ENCODE measurements at places on chromosomes 1 and 21.

DNA sequence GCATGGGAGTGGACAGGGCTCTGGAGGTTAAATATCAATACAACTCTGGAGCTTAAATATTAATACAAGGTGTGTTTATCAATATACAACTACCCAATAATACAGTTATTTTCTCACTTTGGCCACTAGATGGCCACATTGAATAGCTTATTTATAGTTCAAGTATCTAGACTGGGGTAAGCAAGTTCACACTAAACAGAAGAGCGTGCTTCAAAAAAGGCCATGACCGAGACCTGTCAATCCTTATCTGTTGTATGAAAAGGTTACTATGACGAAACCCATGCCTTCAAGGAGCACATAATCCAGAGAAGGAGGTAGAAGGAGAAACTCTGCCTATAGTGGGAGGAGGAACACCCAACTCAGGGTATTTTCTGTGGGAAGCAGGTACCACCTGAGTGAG, 29.1 kb downstream of the CHML start:
- DNase-seq = no peak

GRCh38 chr1:66276218-66276617, 257.7 kb upstream of the SGIP1 start:
- no peak for DNase-seq

DNA sequence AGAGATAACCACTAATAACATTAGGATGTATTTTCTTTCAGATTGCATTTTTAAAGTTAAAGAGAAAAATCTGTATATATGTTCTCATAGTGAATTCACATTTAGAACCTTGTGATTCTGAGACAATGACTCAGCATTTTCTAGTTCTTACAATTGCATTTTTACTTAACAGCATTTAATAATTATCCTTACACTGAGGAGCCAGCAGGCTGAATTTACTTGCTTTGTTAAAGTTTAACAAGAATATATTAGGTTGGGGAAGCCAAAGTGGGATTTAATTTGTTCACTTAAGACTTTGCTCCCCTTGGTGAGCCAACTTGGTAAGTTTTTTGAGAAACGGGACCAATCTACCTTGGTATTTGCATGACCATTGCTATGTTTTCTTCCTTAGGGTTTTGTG, 4.5 kb downstream of the PATJ start:
- no peak for DNase-seq

DNA sequence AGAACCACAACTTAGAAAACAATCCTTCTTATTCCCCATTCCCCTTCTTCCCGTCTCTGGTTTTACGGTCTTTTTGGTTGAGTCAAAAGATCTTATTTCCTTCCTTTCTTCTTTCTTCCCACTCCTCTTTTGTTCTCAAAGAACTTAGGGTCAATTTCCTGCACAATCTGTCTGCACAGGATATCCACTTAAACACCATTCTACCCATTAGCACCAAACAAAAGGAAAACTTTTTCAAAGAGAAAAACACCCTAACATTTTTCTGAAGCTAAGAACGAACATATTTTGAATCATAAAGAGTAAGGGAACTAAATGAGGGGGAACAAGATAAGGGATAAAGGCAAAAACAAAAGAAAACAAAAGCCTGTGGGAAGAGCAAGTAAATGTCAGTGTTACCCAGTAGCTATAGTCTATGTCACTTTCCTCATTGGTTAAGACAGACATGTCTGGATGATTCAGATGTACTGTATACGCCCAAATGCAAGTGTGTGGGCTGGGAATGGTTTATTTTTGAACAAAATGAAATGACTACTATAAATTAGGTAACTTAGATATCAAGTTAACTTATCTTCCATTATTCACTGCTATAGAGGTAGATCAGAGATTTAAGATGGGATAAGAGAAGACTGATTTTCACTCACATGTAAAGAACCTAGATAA, 59.9 kb downstream of the TOR3A start:
- no peak for DNase-seq

DNA sequence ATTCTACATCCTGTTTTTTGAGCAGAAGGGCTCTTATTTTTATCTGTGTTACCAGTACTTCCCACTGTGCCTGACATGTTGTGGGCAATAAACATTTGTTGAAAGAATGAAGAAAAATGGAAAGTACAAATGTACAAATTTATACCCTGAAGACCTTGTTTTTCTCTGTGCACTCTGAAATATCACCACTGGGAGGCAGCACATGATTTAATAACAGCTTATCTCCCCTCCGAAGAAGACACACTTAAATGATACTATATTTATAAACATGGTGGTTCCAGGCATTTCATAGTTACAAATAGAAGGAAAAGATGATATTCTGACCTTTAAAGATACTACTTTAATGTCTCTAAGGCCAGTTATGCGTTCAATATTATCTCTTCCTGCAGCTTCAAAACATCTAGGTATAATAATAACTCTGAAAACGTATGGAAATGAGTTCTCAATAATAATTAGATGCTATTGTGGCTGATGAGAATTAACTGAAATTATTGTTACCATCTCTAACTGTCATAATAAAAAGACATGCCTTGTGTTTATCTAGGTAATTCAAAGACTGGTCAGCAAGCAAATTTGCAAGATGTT, 12.8 kb downstream of the DYNLT5 start:
- no peak for DNase-seq

DNA sequence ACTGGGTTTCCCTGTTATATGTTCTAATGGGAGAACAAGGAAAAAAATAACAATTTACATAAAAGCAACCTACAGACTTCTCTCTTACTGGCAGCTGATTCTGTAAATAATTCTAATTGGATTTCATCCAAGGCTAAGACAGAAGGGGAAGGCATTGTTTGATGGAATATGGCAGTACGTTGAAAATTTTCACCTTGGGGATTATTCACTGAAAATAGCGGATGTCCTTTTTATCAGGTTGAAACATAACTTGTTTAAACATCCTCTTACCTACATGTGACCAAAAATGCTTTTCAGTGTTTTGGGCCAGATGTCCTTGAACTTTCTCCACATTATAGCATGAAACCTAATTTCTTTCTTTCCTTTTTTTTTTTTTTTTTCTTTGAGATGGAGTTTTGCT, 24.9 kb downstream of the TSNAX start:
- no peak for DNase-seq

DNA sequence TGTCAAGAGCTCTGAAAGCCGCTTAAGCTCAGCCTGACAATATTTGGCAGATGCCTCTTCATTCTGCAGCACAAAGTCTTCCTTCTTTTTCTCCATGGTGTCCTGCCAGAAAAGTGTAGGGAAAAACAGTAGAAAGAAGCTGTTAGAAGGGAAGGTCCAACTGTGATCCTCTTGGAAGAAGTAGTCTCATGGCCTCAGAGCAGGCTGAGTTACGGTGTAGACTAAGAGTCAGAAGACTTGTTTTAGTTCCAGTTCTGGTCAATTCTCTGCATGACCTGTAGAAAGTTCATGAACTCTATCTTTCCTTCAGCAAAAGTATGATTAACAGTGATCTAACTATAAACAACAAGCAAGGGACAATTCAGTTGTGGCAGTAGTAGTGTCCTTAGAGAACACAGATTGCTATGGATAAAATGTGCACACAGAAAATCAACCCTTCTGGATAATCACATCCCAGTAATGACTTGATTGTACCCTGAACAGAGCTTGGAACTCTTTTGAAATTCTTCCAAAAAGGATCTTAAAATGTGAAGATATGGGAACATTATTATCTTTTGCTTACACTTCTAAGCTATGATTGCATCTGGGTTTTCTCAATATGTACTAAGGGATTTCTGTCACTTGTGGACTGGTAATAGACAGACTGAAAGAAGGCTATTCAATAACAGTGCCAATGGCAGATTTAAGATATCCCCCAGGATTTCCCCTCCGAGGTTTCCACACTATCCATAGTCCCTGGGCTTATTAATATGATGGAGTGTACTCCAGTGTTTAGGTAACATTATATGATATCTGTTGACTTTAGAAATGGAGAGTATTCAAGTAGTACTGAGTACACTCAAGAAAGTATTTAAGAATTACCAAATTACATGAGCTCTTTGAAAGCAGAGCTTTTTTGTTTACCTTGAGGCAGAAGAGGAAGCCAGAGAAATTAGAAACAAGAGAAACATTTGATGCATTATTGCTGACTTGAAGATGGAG, 22.1 kb upstream of the GBP2 start:
- no peak for DNase-seq

DNA sequence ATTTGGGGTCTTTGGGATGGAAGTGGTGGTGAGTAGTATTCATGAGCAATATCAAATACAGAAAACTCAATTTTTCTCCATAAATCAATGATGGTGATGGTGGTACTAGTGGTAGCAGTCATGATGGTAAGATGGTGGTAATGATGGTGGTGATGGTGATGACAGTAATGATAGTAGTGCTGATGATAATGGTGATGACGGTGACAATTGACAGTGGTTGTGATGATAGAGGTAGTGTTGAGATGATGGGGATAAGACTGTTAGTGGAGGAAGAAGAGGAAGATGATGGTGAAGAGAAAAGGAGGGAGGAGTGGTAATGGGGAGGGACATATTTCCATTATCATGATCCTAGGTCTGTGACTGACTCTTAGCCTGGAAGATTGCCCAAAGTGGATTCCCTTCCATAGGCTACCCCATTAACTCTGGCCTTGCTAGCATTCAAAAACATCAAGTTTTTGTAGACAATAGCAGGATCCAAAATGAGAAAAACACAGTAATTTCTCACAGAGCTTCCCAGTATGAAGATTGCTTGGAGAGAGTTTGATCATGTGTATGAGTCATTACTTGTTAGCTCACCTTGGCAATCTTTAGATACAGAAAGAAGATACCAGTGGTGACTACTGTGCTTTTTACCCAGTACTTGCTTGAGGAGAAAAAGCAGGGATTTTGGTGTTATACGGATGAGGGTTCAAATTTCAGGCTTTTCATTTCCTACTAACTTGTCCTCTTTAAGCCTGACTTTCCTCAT, 93.9 kb downstream of the ATP1A1 start:
- DNase-seq = no peak

- no peak for DNase-seq
Measured at GRCh38 chr21:45405819-45406762, 1.1 kb downstream of the COL18A1 start.

- DNase-seq = no peak
Measured at GRCh38 chr1:30727824-30728223, 4.4 kb upstream of the MATN1 start.

DNA sequence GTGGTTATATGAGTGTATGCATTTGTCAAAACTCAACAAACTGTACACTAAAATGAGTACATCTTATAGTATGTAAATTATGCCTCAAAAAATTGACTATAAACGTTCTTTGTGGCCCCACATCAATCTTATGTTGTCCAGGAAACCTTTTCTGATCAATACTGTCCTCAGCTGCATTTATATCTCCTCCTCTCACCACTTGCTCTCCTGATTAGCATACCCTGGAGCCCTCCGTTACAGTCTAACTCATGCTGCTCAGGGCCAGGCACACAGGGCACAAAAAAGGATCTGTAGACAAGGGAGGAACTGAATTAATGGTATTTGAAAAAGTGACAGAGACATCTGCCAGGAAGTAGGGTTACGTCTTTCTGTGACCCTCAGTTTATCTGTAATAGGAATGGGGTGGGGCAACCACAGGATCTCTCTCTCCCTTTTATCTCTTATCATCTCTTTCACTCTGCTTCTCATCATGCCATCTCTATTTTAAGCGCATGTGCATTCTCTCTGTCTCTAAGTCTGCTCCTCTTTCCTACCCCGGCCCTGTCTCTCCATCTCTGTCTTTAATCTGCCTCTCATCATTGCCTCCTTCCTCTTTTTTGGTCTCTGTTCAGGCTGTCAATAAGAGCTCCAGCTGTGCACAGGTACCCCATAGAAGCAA, 7.0 kb upstream of the TAL1 start:
- no peak for DNase-seq

- no peak for DNase-seq
Measured at GRCh38 chr1:101980974-101981373, 15.8 kb downstream of the OLFM3 start.

DNA sequence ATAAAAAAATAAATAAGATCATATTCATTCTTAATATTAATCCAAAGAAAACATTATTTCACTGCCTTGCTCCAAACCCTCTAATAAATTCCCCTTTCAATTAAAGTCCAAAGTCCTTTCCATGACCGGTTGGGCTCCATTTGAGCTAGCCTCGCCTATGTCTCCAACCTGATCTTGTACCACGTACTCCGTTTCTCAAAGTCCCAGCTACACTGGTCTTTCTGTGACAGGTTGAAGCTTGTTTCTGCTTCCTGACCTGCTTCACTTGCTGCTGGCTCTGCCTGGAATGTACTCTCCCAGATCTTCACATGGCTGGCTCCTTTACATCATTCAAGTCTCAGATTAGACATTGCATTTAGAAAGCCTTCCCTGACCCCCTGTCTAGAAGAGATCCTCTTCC, 16.4 kb downstream of the RPL5 start:
- DNase-seq = no peak

DNA sequence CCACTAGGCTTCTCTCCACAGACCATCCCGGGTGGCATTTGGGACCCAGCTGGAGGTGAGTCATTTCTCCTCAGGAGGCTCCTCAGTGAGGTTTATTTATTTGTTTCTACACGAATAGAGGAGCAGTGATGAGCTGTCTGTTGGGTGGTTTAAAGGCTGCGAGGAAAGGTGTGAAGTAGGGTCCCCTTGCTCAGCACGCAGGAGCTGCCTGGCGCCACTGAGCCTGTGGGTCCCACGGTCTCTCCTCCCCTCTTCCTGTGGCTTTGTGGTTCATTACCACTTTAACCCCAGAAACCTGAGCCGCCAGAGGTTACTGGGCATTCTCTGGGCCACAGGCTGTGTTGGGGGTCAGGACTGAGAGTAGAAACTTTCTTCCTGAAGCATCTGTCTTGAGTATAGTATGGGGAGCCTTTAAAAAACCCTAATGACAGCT, 39.9 kb downstream of the IL6R start:
- DNase-seq = no peak

- no peak for DNase-seq
Measured at GRCh38 chr1:18481190-18481920, 625 bp downstream of the KLHDC7A start.

- DNase-seq = peak; percentile 38
Measured at GRCh38 chr21:44930543-44930981, 9.3 kb upstream of the SLX9 start.

DNA sequence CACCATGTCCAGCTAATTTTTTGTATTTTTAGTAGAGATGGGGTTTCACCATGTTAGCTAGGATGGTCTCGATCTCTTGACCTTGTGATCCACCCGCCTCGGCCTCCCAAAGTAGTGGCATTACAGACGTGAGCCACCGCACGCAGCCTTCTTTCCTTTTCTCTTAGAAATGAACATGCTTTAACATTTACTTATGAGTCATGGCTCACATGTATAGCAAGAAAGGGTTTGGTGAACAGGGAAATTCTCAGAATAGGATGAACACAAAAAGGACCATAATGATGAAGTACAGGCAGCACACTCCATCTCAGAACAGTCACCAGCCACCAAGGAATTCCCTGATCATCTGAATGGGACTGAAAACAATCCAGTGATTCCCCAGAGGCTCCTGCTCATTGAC, 9.4 kb upstream of the VAMP4 start:
- no peak for DNase-seq

DNA sequence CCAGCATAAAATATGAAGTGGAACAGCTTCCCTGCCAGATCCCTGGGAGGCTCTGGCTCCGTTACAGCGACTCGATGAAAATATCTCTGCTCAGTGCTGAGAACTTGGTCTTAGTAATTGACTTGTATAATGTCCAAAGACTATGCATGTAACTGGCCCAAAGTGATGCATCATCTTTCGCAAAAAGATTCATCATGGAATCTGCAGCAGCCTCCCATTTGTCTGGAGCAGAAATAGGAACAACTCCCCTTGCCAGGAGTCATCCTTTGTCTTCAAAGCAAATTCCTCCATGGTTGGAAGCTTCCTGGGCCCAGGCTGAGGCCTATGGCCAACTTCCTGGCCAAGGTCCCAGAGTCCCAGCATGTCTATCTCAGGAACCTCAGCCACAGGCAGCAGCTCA, 16.9 kb upstream of the SLC6A17 start:
- no peak for DNase-seq

GRCh38 chr1:218568962-218569550, 223.9 kb downstream of the TGFB2 start:
- no peak for DNase-seq
